Hematopoietic multipotent progenitor cell treated with erythropoietin and hydrocortisone succinate and interleukin-3 and kit ligand, for 15 days (in vitro differentiated cells): ENCODE measurements at places on chromosomes 2 and 18.

DNA sequence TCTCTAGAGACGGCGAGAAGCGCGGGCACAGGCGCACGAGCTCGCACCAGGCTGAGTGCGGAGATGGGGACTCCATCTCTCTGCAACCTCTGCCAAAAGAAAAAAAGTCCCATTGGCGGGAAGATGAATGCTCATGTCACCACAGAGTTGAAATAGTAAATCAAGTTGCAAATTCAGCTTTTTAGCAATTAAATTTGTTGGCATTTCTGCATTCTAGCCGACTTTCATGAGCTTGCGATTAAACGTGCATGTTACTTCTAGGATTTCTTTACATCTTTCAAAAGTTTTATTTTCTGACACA is 588 bp downstream of the CHAC2 start:
- DNase-seq: peak; percentile 56

- no peak for DNase-seq
Measured at GRCh38 chr2:237306787-237307170, 107.2 kb downstream of the COL6A3 start.

DNA sequence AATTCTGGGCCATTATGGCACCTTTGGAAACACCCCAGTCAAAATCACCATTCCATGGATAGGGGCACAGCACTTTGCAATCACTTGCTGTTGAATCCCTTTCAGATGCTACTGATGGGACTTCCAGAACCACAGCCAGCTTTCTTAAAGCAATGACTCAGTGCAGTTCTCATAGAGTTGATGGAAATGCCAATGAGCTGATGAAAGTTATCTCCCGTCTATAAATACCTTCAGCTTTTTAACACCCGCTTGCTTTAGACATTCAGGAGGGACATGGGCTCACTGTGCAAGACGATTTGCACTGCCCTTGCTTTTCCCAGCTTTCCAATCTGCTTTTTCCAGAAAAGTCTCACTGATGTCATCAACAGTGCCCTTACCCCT is 66.7 kb upstream of the RPL31 start:
- no peak for DNase-seq

DNA sequence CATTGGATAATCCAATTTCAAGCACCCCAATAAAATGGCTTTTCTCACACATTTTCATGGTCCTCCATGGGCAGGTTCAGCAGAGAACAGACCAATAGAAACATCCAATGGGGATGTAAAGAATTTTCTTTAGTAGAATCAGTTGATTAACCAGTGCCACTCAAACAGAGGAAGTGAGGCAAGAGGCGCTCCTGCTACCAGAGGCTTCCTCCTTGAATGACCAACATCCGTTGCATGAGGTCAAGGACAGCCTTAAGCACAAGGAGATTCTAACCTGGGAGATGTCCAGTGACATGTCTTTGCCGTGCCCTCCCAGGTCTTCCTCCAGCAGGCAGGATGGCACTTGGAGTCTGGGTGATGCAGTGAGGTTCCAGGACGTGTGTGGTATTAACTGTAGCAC is 146.6 kb downstream of the PIEZO2 start:
- no peak for DNase-seq

DNA sequence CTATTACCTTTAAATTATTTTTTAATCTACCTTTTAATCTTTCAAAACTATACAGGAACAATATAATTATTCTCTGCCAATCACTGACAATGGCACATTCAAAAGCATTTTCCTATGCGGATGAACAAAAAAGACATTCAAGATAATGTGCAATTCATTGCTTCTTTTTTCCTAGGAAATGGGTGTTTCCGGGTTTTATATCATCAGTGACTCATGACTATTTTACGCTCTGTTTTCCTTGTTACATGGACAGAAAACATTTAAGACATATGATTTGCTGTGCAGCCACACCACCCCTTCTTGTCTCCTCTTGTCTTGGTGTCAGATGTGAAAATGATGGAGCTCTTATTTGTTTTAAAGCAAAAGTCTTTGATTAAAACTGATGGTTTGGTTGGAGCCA is 184.7 kb upstream of the LINC00305 start:
- no peak for DNase-seq

- DNase-seq: no peak
Measured at GRCh38 chr18:9542924-9543323, 67.6 kb downstream of the RALBP1 start.

DNA sequence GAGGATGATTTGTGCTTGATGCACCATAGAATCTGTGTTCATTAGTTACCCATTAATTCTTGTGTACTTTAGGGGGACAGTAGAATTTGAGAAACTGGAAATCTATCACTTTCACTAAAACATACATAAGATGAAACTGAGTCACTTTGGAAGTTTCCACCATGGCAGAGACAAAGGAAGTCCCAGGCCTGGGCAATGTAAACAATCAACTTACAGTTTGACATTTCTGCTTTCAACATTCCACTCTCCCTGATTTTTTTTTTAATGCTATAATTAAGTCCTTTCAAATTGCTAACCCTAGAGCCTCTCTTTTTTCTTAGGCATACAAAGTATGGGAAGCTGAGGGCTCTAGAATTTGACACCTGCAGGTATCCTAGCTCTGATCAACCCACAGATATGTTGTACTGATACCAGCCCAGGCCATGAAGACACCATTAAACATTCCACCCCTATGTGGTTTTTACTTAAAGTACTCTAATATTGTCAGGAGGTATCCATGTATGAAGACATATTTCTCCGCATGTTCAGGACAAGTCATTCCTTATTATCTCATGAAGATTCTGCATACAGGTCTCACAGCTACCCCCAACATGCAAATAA is 88.5 kb upstream of the GLS start:
- DNase-seq: no peak

- DNase-seq: no peak
Measured at GRCh38 chr2:43417300-43417699, 178.5 kb downstream of the THADA start.

- no peak for DNase-seq
Measured at GRCh38 chr2:181073896-181074295, 93.5 kb downstream of the UBE2E3 start.

DNA sequence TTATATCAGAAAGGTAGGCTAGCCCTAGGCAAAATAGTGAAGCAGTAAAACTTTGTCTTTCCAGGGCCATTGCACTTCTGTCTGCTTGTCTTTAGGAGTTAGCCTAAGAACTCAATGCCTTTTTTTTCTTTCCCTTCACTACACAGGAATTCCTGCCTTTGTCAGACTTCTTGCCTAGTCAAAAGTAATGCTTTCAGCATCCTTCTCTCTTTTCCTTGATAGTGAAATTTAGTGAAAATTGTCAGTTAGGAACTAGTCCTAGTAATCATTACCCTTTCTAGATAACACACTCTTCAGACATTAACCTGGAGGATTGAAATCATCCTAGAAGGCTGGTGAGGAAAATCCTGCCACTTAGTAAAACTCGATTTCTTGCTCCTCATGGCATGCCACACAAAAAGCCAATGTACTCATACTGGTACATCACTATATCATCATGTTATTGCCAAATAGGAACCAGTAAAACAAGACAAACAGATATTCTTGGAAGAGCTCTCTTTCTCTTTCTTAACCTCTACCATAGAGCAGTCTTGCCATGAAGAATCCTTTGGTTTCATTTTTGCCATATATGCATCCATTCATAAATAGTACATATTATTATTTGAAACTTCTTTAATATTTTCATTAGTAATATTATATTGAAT is 320.5 kb downstream of the CTNNA2 start:
- no peak for DNase-seq
